ENCODE measurements at places on chromosomes 12 and 14. TPM values are rescaled to one million over a fixed set of nuclear protein-coding genes. Genes with fewer than 3 reads are reported as not detected.

DNA sequence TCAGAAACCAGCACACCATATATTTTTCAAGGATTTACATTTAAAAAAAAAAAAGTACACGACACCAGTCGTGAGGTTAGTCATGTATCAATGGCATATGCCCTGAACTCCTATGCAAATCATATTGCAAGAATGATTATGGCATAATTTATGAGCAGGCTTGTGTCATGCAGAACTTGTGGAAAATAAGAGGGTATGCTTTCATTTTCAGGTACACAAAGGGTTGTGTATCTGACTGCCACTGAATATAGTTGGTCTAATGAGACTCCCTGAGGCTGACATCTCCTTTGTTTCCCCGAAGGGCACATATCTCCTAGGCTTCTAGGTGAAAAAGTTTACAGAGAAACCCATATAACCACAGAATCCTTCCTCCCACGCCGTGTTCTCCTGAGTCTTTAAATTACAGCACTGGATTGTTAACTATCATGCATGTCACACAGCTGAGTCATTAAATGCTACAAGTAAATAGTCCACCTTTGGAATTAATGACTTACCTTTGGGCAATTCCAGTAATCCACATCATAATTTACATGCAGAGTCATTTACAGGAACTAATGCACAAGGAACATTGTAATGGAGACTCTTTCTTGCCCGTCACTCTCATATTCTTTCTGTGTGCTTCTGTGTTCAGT is 356.7 kb upstream of the DIO2 start:
- no peaks in the 10 kb centered on the region for H3K4me1 ChIP-seq
- DNase-seq = no peak
- H3K27ac ChIP-seq = no peak overlapping the region
- H3K4me3 ChIP-seq = no peak overlapping the region

DNA sequence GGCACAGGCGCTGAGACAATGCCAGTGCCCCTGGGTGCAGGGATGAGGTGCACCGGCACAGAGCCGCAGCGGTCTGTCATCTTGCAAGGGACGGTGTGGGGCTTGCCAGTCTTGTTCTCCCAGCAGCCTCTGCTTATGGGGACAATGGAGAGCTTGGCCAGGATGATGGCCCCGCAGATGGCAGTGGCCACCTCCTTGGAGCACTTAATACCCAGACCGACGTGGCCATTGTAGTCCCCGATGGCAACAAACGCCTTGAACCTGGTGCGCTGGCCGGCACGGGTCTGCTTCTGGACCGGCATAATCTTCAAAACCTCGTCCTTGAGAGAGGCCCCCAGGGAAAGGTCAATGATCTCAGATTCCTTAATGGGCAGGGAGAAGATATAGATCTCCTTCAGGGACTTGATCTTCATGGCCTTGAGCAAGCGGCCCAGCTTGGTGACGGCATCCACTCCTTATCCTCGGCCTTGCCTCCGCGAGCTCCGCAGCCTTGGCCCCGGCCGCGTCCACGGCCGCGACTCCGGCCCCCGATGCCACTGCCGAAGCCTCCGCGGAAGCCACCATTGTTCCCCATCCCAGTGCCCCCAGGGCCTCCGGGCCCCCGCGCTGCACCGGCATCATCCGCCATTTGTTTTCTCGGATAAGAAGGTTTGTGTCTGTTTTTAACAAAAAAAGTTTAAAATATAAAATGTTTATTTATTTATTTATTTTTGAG is 29.9 kb downstream of the VRTN start:
- no peaks in the 10 kb centered on the region for H3K4me1 ChIP-seq
- DNase-seq = no peak
- no peak overlapping the region for H3K4me3 ChIP-seq
- H3K36me3 ChIP-seq = no peaks in the 10 kb centered on the region
- no peak overlapping the region for H3K27ac ChIP-seq
- no peaks in the 10 kb centered on the region for H3K27me3 ChIP-seq

DNA sequence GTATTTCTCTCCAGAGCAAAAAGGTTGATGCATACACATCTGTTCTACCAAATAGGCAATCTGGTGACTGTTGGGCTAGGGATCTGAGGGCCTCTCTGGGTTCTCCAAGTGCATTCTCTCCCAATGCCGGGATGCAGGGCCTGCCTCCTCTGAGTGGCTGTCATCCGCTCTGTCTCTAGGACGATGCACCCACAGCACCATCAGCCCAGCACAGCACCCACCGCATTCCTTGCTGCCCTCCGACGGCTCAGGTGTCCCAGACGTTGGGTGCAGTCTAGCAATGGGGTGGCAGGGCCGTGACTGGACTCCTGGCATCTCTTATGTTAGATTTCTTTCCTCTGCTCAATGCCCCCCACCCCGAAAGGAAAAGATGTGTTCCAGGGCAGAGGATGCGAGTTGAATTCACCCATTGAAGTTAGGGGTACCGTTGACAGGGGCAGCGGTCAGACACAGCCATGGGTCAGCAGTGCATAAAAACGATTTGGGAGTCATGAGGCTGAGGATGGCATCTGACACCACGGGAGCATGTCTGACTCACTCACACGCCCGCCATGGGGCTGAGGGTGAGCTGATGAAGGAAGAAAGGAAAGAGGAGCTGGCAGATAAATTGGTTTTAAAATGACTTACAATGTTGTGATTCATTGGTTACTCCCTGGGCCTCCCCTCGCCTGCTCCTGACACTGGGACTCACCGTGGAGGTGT is 93.2 kb upstream of the C14orf180 start:
- no peak overlapping the region for H3K27ac ChIP-seq
- no peak overlapping the region for H3K4me3 ChIP-seq
- H3K27me3 ChIP-seq = no peaks in the 10 kb centered on the region
- no peaks in the 10 kb centered on the region for H3K36me3 ChIP-seq

GRCh38 chr14:96734076-96734622 is 63.0 kb upstream of the VRK1 start:
- H3K27me3 ChIP-seq = peaks cover 16% of the 10 kb centered on the region
- H3K4me1 ChIP-seq = no peaks in the 10 kb centered on the region

GRCh38 chr14:64960762-64961276 is 11.3 kb downstream of the RAB15 start:
- H3K27me3 ChIP-seq = no peaks in the 10 kb centered on the region
- no peak overlapping the region for H3K4me3 ChIP-seq
- H3K27ac ChIP-seq = peak overlapping the region; percentile 60
- peaks cover 18% of the 10 kb centered on the region for H3K4me1 ChIP-seq
- DNase-seq = peak; percentile 45

DNA sequence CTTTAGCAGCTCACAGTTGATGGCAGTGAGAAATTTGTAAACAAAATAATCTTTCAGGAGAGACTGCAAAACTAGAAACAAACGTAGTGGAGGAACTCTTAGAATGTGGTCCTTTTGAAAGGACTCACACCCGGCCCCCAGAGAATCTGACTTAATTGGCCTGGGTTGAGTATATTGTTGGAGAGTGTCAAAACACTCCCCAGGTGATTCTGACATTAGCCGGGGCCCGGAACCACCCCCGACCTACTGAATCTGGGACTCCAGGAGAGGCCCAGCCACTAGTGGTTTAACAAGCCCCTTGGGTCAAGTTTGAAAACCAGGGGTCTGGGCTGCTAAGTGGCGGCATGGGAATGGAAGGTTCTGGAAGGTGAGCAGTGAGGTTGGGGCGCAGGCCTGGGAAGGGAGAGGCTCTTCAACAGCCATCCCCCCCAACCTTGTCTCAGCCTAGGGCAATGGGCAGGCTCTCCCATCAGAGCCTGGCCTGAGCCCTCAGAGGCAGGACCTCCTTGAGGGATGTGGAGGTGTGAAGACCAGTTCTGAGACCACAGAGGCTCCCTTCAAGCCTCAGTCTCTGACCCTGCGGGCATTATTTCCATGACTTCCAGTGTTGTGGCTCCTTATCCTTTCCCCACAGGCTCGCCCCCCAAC is 1.1 kb upstream of the ELK3 start:
- no peak for DNase-seq
- H3K27me3 ChIP-seq = no peaks in the 10 kb centered on the region
- H3K27ac ChIP-seq = no peak overlapping the region

GRCh38 chr12:6646276-6647082 is 753 bp downstream of the ACRBP start:
- DNase-seq = no peak
- H3K4me3 ChIP-seq = peak overlapping the region; percentile 51
- no peak overlapping the region for H3K27ac ChIP-seq
- peaks cover 19% of the 10 kb centered on the region for H3K36me3 ChIP-seq
- H3K27me3 ChIP-seq = no peaks in the 10 kb centered on the region

- H3K36me3 ChIP-seq = no peaks in the 10 kb centered on the region
- H3K27ac ChIP-seq = no peak overlapping the region
- no peaks in the 10 kb centered on the region for H3K4me1 ChIP-seq
- no peak overlapping the region for H3K4me3 ChIP-seq
- H3K27me3 ChIP-seq = no peaks in the 10 kb centered on the region
- no peak for DNase-seq
Observed at GRCh38 chr14:90140298-90140955, 78.6 kb downstream of the KCNK13 start.

- no peak overlapping the region for H3K27ac ChIP-seq
- H3K27me3 ChIP-seq = no peaks in the 10 kb centered on the region
- no peak for DNase-seq
- H3K36me3 ChIP-seq = peaks cover 6% of the 10 kb centered on the region
- H3K4me3 ChIP-seq = no peak overlapping the region
Observed at GRCh38 chr12:64743206-64743605, 16.0 kb downstream of the GNS start.

GRCh38 chr12:86838260-86838659 is 582.1 kb upstream of the MGAT4C start:
- H3K36me3 ChIP-seq = no peaks in the 10 kb centered on the region
- H3K4me3 ChIP-seq = no peak overlapping the region
- no peaks in the 10 kb centered on the region for H3K27me3 ChIP-seq
- no peak overlapping the region for H3K27ac ChIP-seq

DNA sequence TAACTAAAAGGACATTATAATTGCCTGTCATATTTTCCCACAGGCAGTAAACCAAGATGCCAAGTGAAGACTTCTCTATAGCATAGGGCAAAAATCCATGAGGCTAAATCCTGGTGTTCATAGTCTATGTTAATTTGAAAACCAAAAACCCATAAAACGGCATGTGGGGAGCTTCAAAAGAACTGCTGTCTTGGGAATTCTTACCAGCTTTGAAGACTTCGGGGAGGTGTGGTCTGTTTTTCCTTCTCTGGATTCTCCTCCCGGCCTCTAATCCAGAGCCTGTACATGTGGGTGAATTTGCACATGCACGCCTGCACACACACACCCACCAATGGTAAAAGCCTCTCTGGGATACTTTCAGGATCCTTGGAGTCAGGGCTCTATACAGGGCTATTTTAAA is 61.9 kb upstream of the IFNG-AS1 start:
- no peaks in the 10 kb centered on the region for H3K27me3 ChIP-seq
- peak overlapping the region; percentile 7 for H3K27ac ChIP-seq
- DNase-seq = peak; percentile 52
- no peaks in the 10 kb centered on the region for H3K4me1 ChIP-seq
- no peak overlapping the region for H3K4me3 ChIP-seq

GRCh38 chr12:77231501-77231918 is 166.1 kb upstream of the E2F7 start:
- H3K4me3 ChIP-seq = no peak overlapping the region
- no peaks in the 10 kb centered on the region for H3K36me3 ChIP-seq
- no peaks in the 10 kb centered on the region for H3K27me3 ChIP-seq
- H3K4me1 ChIP-seq = no peaks in the 10 kb centered on the region
- DNase-seq = no peak

DNA sequence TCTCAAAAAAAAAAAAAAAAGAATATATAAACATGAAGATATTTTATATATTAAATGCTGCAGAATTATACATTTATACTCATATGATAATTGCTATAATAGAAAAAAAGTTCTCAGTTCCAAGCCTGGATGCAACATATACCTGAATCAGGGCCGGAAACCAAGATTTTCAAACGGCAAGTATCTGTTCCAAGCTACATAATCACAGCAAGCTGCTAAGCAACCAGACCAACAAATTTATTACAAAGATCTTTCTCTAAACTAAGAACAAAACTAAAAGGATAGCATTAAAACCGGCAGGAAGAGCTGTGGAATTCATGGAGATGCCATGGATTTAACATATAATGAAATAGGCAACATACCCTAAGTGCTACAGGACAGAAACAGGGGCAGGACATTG is 7.1 kb downstream of the RACGAP1 start:
- no peaks in the 10 kb centered on the region for H3K27me3 ChIP-seq
- peaks cover 8% of the 10 kb centered on the region for H3K4me1 ChIP-seq
- H3K4me3 ChIP-seq = no peak overlapping the region
- no peak overlapping the region for H3K27ac ChIP-seq
- no peak for DNase-seq
- no peaks in the 10 kb centered on the region for H3K36me3 ChIP-seq

GRCh38 chr14:39763402-39763890 is 331.2 kb upstream of the FBXO33 start:
- H3K4me1 ChIP-seq = no peaks in the 10 kb centered on the region
- H3K27ac ChIP-seq = no peak overlapping the region
- no peaks in the 10 kb centered on the region for H3K36me3 ChIP-seq
- H3K27me3 ChIP-seq = no peaks in the 10 kb centered on the region
- DNase-seq = no peak

DNA sequence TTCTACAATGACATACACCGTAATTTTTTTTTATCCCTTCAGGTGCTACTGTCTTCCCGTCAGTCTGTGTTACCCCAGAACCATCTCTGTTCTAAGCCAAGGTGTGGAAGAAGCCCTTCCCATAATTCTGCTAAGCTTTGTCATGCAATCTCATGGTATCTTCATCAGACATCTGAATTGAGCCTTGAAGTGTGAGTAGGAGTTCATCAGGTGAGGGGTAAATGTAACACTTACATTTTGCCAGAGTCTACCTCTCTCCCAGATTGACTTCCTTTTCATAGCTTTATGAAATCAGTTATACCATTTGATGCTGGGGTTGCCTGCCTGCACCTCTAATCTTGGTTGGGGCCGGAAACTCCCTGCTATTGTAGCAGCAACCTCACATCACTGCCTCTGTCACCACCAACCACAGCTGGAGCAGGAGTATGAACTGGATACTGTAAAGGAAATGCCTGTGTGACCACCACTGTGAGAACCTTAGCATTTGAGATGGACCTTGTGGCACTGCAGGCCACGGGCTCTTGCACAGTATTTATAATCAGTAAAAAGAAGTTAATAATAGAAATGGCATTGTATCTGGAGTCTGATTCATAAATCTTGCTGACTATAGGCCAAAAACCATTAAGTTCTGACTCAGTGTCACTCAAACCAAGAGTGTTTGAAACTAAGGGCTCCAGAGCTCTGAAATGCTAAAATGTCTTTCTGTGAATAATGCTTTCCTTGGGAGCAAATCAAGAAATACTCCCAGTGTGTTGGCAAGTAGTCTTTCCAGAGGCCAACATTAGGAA is 58.7 kb upstream of the STK38L start:
- DNase-seq = no peak
- no peaks in the 10 kb centered on the region for H3K36me3 ChIP-seq
- no peaks in the 10 kb centered on the region for H3K4me1 ChIP-seq
- no peaks in the 10 kb centered on the region for H3K27me3 ChIP-seq
- H3K27ac ChIP-seq = no peak overlapping the region
- H3K4me3 ChIP-seq = no peak overlapping the region

Gene GPD1
- total RNA-seq = 15.1 TPM

Gene OR6C75
- not detected for total RNA-seq

Gene TOMM20L
- not detected for total RNA-seq

Gene KCNA5
- total RNA-seq = 2.9 TPM

Gene LRRK2
- total RNA-seq = 110 TPM

Gene PRR4
- 1.8 TPM for total RNA-seq

Gene EFCAB11
- total RNA-seq = 8.9 TPM

All from kidney (tissue), 22 donors.